ENCODE measurements at places on chromosomes 7 and 10.

GRCh38 chr7:83796760-83797159, 147.8 kb upstream of the SEMA3E start:
- DNase-seq: no peak

DNA sequence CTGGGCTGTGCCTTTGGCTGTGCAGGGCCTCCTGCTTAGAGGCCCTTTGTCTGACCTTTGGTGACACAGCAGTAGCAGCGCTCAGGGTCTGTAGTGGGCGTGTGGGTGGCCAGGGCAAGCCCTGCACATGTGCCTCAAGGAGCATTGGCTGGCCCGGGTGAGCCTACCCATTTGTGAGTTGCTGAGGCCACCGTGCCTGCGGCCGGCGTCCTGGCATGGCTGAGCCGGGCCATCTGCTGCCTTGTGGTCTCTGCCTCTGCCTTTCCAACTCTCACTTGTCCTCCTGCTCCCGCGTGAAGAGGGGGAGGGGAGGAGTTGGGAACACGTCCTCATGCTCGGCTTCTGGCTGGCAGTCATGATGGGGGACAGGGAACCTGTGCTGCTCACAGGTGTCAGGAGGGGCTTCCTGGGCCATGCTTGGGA, 9.2 kb upstream of the ORAI2 start:
- DNase-seq: no peak

DNA sequence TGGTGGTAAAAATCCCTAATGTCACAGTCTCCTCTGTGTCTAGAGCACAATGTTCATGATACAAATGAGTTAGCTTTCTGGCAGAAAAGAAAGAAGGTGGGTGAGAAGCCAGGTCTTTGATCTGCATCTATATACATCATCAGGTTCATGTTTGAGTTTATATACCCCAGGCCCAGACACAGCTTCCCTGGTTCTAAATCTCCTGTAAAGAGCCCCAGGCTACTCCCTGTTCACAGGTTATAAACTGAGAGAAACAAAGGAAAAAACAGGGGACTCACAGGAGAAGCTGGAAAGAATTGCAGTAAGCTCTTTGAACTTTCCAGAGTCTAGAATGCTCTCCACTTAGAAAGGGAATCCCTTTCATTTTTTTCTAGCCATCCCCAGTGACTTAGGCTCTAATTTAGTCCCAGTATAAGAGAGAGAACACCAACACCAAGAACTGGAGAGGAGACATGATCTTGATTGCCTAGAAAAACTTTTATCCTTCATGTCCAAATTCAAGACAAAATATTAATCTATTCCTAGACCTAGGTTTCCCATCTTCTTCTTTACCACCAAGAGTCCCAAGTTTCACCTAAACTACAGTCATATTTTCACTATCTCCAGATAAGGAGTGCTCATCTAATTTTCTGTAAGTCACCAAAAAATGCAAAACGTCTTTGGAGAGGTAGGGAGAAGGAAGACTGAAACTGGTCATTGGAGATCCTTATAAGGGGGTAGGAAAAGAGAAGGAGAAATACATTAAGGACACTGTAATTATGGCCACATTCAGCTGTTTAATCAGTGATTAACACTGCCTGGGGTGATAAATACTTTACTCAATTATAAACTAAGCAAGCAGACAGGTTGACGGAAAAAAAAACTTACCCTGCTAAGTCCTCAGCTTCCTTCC, 469 bp downstream of the MSS51 start:
- no peak for DNase-seq

- no peak for DNase-seq
These were observed 5.7 kb downstream of the OSBPL3 start for GRCh38 chr7:24974026-24974832.

GRCh38 chr7:104908636-104909035, 105.4 kb upstream of the KMT2E start:
- DNase-seq: no peak
